Stimulated activated CD4-positive, alpha-beta T cell treated with anti-CD3 and anti-CD28 coated beads, TNF-alpha, amount 100 ng/mL, for 48 hours (primary cell): ENCODE measurements at places on chromosomes 1 and 21.

DNA sequence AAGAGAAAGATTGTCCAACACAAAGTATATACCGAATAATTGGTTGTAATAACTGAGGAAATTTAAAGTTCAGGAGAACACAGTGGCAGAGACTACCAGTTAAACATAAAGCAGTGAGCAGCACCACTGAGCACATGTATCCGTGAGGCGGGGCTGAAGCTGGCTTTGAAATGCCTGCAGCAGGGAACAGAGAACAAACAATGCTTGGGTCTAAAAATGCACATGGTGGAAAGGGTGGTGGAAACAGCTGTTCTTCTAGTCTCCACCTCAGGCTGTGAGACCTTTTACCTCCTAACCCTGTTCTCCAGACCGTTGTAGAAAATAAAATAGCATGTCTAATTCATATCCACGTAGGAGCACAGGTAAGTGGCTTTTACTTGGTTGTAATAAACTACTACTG is 7.7 kb upstream of the GNG4 start:
- DNase-seq = no peak

- DNase-seq = no peak
These were observed 1.7 kb downstream of the PITHD1 start for GRCh38 chr1:23779826-23780371.

- no peak for DNase-seq
These were observed 117.4 kb upstream of the CHRM3 start for GRCh38 chr1:239268941-239269340.

- DNase-seq = no peak
These were observed 5.2 kb downstream of the DEGS1 start for GRCh38 chr1:224188286-224188685.

DNA sequence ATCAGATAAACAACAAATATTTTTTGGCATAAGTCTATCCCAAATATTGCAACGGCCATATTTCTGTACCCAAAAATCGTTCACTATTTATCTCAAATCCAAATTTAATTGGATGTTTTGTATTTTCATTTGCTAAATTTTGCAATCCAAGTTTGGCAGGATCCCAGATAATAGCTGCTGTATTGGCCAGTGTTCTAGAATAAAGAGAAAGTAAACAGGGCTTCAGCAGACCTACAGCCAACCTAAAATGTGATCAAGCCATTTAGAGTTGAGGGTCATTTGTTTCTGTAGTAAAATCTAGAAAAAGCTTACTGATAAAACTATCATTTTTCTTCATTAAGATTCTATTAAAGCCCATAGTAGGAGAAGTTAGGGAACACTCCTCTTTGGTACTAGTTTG is 506.6 kb upstream of the PTBP2 start:
- DNase-seq = no peak

DNA sequence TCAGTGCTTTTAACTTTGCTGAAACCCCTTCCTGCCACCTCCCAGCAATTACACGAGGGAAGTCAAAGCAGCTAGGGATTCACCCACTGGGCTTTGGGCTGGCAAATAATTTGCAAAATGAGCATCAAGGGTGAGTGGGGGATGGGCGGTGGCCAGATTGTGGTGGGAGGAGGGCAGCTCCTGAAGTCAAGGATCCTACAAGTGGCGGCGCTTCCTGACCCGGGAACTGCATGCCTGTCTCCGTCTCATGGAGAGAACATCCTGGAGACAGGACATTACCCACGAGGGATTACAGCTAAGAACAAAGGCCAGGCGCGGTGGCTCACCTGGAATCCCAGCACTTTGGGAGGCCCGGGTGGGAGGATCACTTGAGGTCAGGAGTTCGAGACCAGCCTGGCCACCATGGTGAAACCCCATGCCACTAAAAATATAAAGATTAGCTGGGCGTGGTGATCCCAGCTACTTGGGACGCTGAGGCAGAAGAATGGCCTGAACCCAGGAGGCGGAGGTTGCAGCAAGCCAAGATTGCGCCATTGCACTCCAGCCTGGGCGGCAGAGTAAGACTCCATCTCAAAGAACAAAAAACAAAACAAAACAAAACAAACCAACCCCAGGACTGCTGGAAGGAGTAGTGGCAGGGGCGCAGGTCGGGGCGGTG is 12.9 kb downstream of the TTC34 start:
- no peak for DNase-seq

DNA sequence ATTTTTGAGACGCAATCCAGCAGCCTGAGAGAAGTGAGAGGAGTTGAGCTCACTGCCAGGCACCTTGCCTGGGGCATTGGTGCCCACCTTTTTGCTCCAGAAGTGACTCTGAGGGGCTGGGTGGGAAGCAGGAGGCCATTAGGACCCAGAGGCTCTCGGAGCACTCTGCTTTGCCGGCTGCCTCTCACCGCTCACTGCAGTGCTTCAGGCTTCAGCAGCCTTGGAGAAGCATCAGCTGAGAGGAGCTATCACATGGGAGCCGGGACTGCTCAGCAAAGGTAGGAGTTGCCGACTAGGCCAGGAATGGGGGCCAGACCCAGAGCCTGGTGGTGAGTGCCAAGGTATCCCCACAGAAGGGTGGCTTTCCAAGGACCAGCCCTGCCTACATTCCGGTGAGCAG is at the start of gene GPR61:
Gene GPR61, plus strand, starts transcription at position 197 of the 400 bp plus-strand sequence. CDS start 3,151 bp downstream, outside the sequence.
- DNase-seq = no peak

DNA sequence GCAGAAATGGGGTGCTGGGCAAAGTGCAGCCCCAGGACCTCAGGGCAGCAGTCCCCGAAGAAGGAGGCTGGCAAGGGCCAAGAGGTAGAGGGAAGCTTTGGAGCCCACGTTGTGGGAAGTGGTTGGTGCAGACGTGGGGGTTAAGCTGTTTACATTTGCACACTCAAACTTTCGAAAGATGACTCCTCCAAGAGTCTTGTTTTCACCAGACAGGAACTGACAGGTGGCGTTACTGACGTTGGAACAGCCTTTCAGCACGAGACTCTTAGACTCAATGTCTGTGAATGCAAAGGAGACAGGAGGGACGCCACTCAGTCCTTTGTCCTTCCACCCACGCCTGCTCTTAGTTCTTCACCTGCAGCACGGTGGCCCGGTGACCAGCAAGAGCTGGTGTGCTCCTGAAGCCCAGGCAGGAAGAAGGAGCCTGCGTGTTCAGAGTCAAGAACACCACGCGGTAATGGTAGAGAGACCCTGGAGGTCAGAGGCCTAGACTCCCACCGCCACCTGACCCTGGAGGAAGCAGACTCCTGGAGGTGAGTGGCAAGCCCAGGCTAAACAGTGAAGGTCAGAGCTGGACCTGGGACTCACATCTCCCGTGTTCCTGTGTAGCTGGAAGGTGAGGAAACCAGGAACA is 15.9 kb downstream of the LYPD8 start:
- no peak for DNase-seq

DNA sequence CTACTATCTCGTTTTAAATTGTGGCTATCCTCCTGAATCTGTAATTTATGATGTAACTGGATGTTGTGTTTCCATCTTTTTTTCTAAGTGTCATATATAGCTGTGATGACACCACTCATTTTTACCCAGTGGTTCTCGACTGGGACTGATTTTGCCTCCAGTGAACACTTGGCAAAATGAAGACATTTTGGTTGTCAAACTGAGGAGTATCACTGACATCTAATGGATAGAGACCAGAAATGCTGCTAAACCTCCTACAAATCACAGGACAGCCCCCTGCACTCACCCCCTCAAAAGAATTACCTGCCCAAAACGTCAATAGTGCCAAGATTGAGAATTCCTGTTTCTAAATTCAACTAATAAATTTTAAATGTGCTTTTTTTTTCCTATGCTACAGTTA is 1.9 kb downstream of the TRMT13 start:
- DNase-seq = no peak

- no peak for DNase-seq
These were observed 62.8 kb upstream of the COL11A1 start for GRCh38 chr1:103171041-103171590.

GRCh38 chr1:77282866-77283539 is 1.2 kb downstream of the AK5 start:
- peak; percentile 16 for DNase-seq

- DNase-seq = peak; percentile 9
These were observed 734 bp downstream of the MED18 start for GRCh38 chr1:28329395-28330153.

GRCh38 chr21:44940116-44940631 is 345 bp downstream of the SLX9 start:
- no peak for DNase-seq

DNA sequence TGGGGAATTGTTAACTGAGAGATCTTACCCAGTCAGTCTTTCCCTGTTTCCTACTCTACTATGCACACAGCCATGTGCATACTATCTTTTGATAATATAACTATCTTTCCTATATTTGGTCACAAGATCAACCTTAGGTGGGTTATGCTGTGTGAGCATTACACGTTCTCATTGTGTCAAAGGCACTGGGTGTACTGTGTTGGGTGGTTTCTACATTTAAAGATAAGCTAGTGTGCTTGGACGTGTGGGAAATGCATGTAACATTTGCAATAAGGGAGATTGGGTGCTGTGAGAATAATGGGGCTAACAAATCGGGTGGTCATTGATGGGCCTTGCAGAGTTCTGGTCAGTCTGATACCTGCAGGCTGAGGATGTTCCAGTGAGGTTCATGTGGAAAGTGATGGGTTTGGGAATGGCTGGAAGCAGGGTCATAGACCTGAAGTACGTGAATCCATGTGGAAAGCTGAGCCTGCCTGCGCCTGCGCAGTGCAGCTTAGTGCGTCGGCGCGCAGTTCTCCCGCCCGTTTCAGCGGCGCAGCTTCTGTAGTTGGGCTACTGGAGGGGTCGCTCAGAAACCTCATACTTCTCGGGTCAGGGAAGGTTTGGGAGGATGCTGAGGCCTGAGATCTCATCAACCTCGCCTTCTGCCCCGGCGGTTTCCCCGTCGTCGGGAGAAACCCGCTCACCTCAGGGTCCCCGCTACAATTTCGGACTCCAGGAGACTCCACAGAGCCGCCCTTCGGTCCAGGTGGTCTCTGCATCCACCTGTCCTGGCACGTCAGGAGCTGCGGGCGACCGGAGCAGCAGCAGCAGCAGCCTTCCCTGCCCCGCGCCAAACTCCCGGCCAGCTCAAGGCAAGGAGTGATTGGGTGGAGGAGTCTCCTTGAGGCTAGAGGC is at the start of gene MSH4:
Gene MSH4, plus strand, starts transcription at position 507 of the 897 bp plus-strand sequence. Its CDS starts 104 bp downstream, at position 611.
- DNase-seq = no peak

- DNase-seq = no peak
These were observed 17.7 kb downstream of the ZNF362 start for GRCh38 chr1:33273961-33274371.
